ENCODE measurements at places on chromosomes 16 and 17. TPM values are rescaled to one million over a fixed set of nuclear protein-coding genes. Genes with fewer than 3 reads are reported as not detected.
A peak's percentile ranks its signal among the peaks of the same experiment; 100 is the strongest.

DNA sequence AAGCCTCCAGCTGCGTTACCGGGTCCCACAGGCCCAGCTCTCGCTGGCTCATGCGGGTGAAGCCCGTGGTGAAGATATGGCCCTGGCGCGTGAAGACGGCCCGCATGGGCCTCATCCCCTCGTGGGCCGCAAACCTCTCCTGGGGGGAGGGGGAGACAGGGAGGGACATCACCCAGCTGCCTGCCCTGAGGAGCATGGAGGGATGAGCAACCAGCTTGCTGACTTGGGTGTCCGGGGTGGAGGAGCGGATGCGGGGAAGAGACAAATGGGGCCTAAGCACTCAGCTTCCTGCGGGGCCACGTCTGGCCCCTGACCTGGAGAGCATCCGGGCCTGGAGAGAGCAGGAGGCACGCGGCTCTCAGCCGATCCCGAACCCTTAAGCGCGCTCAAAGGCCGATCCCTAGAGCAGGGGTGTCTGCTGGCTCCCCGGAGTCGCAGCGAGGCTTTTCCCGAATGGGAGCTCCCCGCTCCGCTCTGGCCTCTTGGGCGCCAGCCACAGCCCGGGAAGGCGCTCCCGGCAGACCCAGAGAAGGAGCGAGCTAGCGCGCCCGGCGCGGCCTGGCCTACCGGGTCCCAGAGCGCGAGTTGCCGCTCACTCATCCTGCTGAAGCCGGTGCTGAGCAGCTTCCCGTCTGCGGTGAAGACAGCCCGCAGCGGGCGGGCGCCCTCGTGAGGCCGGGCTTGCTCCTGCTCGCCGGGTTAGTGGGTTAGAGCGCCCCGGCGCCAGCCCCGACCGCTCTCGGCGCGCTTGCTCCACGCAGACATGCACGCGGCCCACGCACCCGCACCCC lies 5.0 kb downstream of the CORO6 start:
- peak; percentile 62 for DNase-seq

DNA sequence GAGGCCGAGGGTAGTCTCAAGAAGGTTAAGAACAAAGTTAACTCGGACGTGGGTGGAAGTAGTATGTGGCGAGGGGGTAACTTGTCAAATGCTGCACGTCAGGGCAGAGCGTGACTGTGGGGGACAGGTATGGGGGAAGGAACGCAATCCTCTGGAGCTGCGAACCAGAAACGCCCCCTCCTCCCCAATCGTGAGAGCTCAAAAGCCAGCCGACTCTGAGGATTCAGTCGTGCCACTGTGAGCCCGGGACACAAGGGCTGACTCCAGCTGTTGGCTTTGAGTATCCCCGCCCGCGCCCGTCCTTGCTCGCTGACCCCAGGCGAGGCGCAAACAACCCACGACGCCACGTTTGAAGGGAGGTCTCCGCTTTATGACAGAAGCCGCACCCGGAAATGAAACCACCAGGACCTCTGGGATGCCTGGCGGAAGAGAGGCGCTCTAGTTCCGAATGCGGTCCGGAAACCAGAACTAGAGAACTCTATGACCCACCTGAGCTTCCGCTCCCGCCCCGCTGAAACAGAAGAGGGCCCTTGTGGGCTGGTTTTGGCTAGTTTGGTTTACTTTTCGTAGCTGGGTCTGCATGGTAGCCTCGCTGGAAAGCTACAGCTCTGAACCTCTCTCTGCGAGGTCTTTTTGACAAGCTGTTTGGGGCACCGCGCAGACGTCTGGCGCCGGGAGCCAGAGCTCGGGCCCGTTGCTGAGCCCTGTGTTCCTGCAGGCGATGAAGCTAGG lies at the start of gene PEX12:
TSS of gene PEX12 (minus strand) at position 375 of the 732 bp plus-strand sequence. CDS start 550 bp downstream, outside the sequence.
- DNase-seq: peak; percentile 83

Gene RNF222
- polyA plus RNA-seq: not detected

Gene CCDC154
- 0.13 TPM for polyA plus RNA-seq

Gene KRTAP4-8
- not detected for polyA plus RNA-seq

Gene NGFR
- polyA plus RNA-seq: not detected

Gene SRCIN1
- polyA plus RNA-seq: 0.37 TPM

Gene TSPOAP1
- not detected for polyA plus RNA-seq
